ENCODE measurements at places on chromosomes 4 and X.

GRCh38 chr4:17616283-17616682 is 1.8 kb downstream of the MED28 start:
- no peak for DNase-seq

- no peak for DNase-seq
Observed at GRCh38 chr4:37989398-37990260, 29.4 kb downstream of the PTTG2 start.

GRCh38 chrX:37644381-37645305 is 40.9 kb upstream of the XK start:
- no peak for DNase-seq

- DNase-seq: no peak
Observed at GRCh38 chrX:152403515-152403914, 47.6 kb downstream of the GABRA3 start.

DNA sequence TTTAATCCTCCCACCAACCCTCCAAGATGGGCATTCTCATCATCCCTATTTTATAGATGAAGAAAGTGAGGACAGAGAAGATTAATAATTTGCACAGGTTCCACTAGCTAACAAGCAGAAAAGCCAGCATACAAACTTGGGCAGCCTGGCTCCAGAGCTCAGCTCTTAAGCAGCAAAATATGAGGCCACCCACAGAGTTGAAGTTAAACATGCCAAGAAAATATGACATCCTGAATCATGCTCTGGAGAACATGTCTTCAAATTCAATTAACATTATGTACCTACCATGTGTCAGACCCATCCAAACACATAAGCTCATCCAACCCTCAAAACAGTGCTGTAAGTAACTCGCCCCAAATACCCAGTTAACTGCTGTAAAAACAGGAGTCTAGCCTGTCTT is 33.9 kb downstream of the USP46 start:
- DNase-seq: no peak

- DNase-seq: no peak
Observed at GRCh38 chr4:99950913-99951254, 809 bp upstream of the H2AZ1 start.

- DNase-seq: no peak
Observed at GRCh38 chr4:128543696-128544095, 256.1 kb upstream of the PGRMC2 start.

DNA sequence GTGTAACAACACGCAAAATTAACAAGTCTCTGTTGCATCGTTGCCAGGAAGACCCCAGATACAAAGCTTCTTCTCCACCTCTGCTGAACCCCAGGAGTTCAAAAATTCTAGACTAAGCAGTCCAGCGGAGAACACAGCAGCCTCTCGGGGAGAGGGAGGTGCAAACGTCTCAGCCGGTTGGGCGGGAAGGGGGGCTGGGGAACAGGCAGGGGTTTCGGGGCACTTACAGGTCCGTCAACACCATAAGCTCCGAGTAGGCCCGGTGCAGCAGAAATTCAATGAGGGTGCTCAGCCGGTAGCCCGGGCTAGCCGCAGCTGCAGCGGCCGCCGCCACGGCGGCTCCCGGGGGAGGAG is 394 bp downstream of the MED14 start:
- DNase-seq: no peak

DNA sequence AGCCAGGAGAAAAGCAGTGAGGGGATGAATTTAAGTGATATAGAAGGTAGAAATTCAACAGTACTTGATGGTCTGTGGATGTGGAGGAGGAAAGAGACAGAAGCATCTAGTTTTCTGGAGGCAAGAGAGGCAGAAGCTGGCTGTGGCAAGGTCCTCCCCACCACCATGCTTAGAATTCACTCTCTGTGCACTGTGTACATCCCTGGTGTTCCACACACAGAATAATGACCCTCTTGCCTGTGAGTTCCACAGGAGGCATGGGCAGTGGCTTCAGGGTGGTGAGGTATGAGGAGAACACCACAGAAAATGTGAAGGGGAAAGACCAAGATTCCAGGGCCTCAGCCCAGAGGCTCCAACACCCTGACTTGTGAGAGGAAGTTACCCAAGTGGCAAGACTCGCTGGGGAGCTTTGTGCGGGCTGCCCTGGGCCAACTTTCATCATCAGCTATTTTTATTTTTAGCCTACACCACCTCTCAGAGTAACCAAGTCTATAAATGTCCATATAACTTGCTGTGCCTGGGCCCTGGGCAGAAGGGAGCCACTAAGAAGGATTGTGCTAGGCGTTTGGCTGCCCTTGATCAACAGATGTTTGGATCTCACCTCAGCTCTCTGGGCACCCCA is 7.8 kb upstream of the INTS6L start:
- no peak for DNase-seq

GRCh38 chrX:113996781-113997180 is 587.1 kb upstream of the HTR2C start:
- no peak for DNase-seq

DNA sequence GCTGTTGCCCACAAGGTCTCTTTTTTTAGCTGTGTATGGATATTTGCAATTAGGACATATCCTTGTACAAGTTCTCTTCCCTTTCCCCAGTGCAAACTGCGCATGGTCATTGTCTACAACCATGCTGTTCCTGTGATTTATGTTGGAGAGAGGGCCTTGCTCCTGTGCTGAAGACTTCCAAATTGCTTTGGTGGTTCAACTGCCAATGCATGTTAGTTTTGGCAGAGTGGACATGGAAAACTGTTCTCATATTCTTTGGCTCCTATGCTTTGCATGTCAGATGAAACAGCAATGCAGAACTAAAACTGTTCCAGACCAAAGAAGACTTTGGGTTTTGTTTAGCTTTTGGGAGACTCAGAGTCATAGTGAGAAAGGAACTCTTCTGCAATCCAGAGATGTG is 148.8 kb upstream of the EDNRA start:
- no peak for DNase-seq

DNA sequence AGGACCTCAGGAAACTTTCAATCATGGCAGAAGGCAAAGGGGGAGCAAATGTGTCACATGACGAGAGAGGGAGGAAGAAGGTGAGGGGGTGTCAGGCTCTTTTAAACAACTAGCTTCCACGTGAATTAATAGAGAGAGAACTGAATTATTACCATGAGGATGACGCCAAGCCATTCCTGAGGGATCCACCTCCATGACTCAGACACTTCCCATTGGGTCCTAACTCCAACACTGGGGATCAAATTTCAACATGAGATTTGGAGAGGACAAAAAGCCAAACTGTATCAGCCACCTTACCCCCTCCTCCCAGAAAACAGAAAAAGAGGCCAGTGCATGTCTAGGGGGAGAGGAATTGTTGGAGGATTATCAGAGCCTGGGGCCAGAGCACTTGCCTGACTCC is 40.4 kb upstream of the LAS1L start:
- no peak for DNase-seq

- no peak for DNase-seq
Observed at GRCh38 chr4:175309041-175309440, 390.9 kb downstream of the ADAM29 start.

DNA sequence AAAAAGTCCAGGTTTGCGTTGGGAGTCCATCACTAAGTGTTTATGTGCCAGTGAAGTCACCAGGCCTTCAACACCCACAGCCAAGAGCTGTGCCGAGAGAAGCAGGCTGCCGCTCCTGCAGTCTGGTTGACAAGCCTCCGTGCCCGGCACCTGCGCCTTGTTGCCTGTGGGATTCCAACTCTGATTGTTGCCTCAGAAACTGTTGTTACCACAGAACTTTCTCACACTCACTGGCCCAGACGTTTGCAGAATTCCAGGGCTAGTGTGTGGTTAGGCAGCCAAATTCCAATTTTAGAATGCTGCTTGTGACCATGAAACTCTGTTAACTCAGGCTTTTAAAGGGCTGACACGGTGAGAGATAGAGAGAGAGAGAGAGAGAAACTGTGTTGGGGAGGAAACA is 119.5 kb upstream of the LIMCH1 start:
- peak; percentile 7 for DNase-seq

DNA sequence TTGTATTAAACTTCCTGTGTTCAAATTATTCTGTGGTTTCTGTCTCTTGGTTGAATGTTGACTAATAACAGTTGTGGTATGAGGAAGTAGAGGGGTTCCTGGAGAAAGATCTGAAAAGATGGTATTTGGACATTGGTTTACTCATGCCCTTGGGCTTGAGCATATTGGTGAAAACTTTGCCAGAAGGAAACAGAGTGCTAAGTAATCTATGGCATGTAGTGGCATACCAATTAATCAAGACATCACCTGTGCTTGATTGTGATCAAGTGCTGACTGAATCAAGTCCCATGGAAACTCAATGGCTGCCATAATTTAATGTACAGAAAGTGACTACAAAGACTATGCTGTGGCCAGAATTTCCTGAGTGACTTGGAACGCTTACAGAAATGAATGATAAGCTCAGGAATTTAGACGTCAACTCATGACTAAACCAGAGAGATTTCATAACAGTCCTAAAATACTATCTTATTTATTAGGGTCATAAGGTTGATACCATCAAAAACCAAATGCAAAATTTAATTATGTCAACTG is 2062.9 kb downstream of the ARAP2 start:
- no peak for DNase-seq

GRCh38 chr4:87865960-87866598 is 33.3 kb downstream of the MEPE start:
- DNase-seq: no peak

- DNase-seq: no peak
Observed at GRCh38 chr4:178255172-178255571, 812.9 kb upstream of the AGA start.

GRCh38 chrX:130468395-130468923 is 66.7 kb downstream of the RBMX2 start:
- no peak for DNase-seq

- no peak for DNase-seq
Observed at GRCh38 chr4:23337292-23337691, 552.6 kb downstream of the PPARGC1A start.

- DNase-seq: no peak
Observed at GRCh38 chr4:76061982-76062381, 12.5 kb upstream of the ART3 start.

GRCh38 chrX:45622538-45622937 is 421.9 kb upstream of the DIPK2B start:
- no peak for DNase-seq

DNA sequence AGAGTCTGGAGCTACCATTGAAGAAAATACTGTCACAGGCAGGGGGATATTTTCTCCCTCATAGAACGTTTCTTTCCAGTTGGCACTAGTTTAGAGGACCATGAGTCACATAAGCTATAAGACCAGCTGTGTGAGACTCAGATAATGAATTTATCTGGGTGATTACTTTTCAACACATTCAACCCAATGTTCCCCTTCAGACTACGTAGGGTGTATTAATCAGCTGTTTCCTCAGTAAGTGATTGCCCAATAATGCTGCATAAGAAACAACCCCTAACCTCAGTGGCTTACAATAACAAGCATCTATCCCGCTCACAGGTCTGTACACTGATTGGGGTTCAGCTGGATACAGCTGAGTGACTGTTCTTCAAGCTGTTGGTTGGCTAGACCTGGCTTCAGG is 38.1 kb downstream of the CBLL2 start:
- DNase-seq: no peak

DNA sequence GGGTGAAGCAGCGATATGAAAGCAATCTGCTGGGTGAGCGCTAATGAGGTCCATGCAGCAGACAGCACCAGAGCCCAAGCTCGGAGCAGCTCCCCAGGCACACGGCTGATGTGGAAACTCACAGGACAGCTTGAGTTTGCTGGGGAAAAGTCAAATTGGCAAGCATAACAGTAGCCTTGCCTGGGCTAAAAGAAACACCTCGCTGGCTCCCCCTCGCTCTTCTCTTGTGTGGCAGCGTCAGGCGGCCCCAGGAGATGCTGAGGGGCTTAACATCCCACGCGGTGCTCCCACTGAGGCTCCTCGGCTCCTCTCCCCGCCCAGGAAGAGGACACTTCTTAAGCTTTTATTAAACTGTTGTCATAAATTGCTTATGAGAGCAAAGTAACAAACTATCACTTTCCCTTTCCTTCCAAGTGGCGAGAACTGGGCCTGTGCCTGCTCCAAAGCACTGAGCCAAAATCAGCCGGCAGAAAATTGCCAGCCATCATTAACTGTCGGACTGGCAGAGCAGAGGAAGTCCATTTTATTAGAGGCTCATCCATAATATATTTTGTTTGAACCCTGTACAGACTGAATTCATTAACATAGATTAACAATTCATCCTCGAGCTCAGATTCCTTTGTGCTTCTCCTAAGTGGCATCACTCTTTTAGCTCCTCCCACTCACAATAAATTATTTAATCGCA is 111.4 kb downstream of the TSPAN5 start:
- peak; percentile 86 for DNase-seq

DNA sequence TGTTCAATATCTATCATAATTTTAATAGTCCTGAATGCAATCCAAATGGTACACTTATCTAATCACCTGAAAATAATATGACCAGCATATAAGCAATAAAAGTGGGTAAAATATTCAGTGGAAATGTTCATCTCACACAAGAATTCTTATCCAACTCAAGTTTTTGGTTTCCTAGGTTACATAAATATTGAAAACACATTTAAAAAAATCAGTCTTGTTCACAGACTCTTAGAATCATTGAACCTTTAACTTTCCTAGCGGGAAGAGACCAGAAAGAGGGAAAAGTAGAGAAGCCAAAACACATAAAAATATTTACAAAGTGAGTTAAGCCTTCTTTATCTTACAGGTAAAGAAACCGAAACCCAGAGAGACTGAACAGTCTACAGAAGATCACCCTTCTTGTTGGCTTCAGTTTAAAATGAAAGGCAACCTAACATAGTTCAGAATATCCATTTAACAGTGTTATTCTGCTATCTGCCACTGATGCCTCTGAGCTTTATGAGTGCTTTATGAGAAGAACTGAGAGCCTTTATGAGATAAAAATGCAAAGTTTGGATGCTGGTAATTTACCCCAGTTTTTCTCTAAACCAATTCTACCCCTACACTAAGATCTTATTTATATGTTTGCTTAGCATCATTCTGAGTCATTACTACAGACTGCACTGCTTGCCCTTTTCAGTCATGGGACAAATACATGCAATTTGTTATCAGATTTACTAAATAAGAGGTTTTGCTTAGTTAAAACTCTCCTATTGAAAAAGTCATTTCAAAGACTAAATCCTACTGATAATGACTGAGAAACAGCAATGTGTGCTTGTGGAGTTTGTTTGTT is 453.3 kb upstream of the INTU start:
- no peak for DNase-seq

GRCh38 chr4:1748465-1748995 is 27.2 kb downstream of the TACC3 start:
- peak; percentile 78 for DNase-seq

- DNase-seq: no peak
Observed at GRCh38 chr4:100679926-100680325, 162.1 kb upstream of the EMCN start.

DNA sequence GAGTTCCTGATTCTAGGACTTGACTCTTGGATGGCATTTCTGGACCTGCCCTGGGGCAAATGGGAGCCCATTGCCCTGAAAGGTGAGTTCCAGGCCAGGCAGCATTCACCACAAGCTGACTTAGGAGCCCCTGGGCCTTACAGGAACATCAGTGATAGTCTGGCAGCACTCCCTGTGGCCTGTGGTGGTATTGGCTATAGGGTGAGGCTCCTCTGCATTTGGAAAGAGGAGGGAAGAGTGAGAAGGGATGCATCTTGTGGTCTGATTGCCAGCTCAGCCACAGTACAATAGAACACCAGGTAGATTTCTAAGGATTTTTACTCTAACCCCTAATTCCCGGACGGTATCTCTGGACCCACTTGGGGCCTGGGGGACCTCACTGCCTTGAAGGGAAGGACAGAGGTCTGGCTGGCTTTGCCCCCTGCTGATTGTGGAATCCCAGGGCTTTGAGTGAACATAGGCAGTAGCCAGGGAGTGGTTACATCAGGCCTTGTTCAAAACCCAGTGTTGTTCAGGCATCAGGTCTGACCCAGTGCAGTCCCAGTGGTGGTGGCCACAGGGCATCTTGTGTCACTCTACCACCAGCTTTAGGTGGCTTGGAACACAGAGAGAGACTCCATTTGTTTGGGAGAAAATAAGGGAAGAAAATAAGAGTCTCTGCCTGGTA is 32.9 kb downstream of the MAGED4 start:
- peak; percentile 11 for DNase-seq

Measured in cardiac muscle cell (in vitro differentiated cells and primary cell).